ENCODE measurements at places on chromosomes 7 and 10. TPM values are rescaled to one million over a fixed set of nuclear protein-coding genes. Genes with fewer than 3 reads are reported as not detected.

Gene GDF2
- not detected for total RNA-seq

Gene IFIT2
- total RNA-seq: 39.2 TPM

DNA sequence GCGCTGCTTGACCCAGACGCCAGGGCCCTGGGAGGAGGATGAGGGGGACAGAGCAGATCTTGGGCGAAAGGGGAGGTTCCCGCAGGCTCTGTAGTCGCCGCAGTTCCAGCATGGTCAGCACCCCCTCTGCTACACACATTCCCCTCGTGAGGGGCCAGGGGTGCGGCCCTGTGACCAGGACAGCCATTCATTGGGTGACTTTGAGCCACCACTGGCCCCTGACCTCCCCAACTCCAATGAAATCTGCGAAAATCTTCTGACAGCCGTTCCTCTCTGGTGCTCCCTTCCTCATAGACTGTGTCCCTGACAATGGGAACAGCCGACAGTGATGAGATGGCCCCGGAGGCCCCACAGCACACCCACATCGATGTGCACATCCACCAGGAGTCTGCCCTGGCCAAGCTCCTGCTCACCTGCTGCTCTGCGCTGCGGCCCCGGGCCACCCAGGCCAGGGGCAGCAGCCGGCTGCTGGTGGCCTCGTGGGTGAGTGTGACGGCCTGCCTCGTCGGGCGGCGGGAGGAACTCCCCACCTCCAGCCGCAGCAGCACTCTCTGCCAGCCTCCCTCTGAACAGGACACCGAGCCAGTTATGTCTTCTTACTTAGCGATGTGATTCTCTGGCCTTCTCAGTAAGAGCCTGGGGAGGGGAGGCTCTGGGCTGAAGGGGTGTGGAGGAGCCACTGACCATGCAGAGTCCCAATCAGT is 825 bp downstream of the TMEM176A start:
- no peak overlapping the region for H3K27ac ChIP-seq
- peaks cover 5% of the 10 kb centered on the region for H3K4me1 ChIP-seq
- peaks cover 34% of the 10 kb centered on the region for H3K27me3 ChIP-seq
- no peak for DNase-seq
- H3K36me3 ChIP-seq: peaks cover 2% of the 10 kb centered on the region

DNA sequence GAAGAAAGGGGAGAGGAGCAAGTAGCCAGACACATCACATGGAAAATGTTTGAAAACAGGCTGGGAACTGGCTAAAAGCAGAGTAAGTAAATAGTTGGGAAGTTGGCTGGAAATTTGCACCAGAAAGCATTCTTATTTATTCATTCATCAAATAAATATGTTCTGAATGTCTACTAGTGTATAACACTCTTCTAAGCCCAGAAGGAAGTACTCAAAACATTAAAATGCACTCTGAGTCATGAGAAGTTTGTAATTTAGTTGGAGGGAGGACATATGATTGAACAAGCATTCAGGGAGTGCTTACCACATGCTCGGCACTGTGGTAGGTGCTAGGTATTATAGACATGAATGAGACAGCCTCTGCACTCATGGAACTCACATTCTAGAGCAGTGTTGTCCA is 37.0 kb upstream of the CNNM1 start:
- no peak for DNase-seq
- H3K27ac ChIP-seq: no peak overlapping the region
- H3K4me3 ChIP-seq: no peak overlapping the region
- no peaks in the 10 kb centered on the region for H3K4me1 ChIP-seq
- no peaks in the 10 kb centered on the region for H3K36me3 ChIP-seq

GRCh38 chr7:47540387-47541350 is 41.2 kb downstream of the TNS3 start:
- H3K27ac ChIP-seq: no peak overlapping the region
- H3K36me3 ChIP-seq: no peaks in the 10 kb centered on the region
- no peaks in the 10 kb centered on the region for H3K4me1 ChIP-seq
- no peak for DNase-seq
- peaks cover 15% of the 10 kb centered on the region for H3K27me3 ChIP-seq

GRCh38 chr10:48455055-48455391 is 148.5 kb downstream of the MAPK8 start:
- DNase-seq: no peak
- no peaks in the 10 kb centered on the region for H3K27me3 ChIP-seq

DNA sequence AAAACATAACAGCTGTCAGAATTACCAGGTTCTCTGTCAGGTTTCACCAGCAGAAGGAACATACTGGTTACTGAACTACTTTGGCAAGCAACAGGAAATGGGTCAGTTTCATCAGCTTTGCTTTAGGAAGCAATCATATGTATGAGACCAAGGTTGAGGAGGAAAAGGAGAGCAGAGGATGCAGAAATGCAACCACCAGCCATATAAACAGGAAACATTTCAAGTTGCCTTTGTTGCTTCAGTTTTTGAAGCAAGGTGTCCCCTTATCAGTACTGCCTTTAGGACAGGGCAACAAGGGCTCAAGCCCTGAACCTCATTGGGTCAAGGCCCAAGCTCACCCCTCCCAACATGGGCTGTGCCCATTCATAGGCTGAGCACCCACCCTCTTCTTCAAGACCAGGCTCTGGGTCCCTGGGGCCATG is 10.2 kb downstream of the HIPK2 start:
- H3K36me3 ChIP-seq: peaks cover 13% of the 10 kb centered on the region
- H3K27ac ChIP-seq: peak overlapping the region; percentile 92
- DNase-seq: peak; percentile 16
- no peak overlapping the region for H3K4me3 ChIP-seq

DNA sequence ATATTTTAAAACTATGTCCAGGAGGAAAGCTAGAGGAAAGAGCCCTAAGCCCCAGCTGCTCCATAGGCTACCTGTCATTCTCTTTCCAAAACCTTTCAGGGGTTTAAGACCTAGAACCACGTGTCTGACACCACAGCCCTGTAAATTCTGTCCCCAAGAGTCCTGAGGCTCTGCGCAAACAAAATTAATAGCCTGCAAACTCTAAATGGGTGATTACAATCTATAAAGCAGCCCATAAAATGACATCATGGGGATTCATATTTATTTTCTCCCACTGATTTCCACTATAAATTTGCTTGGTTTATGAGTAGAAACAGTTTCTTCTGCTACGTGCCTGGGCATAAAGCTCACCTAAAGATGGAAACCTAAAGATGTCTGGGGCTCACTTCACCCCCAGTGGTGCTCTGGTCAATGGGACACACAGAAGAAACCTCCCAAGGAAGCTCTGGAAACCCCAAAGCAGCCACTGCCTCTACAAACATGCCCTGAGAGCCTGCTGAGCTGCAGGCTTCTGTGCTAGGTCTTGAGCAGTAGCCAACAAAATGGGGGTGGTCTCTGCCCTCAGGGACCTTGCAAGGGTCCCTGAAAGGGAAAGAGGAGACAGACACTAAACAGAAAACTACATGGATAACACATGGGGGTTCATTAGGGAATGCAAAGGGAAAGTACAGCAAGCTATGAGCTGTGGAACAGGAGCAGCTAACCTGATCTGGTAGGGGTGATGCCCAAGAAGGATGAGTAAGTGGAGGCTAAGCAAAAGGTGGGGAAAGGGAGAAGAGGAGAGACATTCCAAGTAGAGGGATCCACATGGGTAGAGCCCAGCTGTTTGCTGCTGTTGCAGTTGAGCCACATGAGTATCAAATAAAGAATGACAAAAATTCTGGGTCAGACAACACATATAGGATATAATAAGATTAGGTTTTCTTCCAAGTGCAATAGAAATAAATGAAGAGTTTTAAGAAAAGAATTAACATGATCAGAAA is 331.7 kb downstream of the KCNMA1 start:
- DNase-seq: no peak
- H3K36me3 ChIP-seq: no peaks in the 10 kb centered on the region
- no peaks in the 10 kb centered on the region for H3K4me1 ChIP-seq

DNA sequence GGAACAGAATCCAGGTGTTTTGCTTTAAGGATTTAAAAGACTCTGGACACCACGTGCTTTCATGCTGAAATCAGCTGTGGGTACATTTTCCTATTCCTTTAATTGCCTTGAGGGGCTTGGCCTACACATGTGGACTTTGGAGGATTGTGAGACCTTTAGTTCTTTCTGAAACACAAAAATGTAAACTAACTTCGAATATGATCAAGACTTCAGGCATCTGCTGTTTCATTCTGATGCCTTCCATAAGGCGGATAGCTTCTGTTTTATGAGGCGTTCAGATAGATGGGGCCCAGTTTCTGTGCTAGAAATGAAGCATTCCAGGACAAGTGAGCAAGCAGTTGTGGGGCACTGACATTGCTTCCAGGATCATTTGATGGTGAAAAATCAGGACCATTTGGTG is 1.5 kb upstream of the NOBOX start:
- no peak overlapping the region for H3K27ac ChIP-seq
- no peak for DNase-seq
- H3K4me1 ChIP-seq: no peaks in the 10 kb centered on the region
- peaks cover 2% of the 10 kb centered on the region for H3K27me3 ChIP-seq

DNA sequence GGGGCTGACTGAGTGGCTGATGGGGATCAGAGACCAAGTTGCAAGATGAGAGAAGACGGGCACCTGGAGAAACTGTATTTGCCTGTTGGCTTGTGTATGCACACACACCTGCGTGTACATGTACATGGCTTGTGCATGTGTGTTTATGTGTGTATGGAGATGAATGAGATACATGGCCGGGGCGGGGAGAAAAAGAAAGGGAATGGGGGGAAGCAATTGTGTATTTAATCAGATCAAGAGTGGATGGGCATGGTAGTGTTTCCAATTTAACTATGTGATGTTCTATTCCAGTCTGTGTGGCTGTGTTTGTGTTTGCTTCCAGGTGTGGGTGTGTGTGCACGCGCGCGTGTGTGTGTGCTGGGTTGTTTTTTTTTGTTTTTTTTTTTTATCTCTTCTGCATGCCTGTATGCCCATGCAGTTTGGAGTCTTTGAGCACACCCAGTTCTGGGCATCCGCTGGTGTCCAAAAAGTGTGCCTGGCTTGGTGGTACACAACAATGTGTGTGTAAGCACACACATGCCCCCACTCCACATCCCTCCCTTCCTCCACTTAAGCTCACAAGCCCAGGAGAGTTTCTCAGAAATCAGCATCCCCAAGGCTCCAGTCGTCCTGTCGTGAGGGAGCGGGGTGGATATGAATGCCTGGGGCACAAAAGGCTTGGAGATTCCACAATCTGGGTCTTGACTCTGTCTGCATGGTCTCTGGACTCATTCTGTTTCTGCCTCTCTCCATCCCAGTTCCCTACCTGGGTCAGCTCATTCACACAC is 2.5 kb upstream of the VGF start:
- no peaks in the 10 kb centered on the region for H3K36me3 ChIP-seq
- no peak overlapping the region for H3K27ac ChIP-seq
- no peak overlapping the region for H3K4me3 ChIP-seq
- H3K27me3 ChIP-seq: peaks cover 73% of the 10 kb centered on the region
- peaks cover 70% of the 10 kb centered on the region for H3K4me1 ChIP-seq

DNA sequence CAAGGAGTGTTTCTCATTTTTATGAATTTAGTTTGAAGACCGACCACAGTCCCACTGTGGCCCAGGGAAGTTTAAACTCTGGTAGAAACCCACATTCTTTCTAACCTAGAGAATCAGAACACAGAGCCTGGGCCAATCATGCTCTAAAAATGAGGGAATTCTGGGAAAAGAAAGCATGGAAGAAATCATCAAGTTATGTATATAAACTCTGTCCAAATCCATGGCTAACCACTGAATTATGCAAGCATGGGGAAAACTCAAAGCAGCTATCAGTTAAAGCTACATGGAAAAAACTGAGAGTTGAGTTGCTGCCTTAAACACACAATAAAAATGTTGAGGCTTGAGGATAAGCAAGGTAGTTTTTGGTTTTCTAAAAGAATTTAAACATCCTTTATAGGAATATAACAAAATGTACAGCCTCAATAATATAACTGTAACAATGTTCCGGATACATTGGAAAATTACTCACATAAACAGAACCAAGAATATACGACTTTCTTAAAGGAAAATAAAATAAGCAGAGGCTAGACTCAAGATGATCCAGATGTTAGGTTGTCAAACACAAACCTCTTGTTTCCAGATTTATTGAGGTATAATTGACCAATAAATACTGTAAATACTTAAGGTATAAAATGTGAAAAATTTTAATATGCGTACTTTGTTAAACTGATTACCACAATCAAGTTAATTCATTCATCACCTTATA is 311.2 kb upstream of the GNAI1 start:
- no peaks in the 10 kb centered on the region for H3K27me3 ChIP-seq
- H3K27ac ChIP-seq: no peak overlapping the region
- no peaks in the 10 kb centered on the region for H3K4me1 ChIP-seq
- H3K36me3 ChIP-seq: no peaks in the 10 kb centered on the region
- no peak for DNase-seq
